A549 (cell line): ENCODE measurements at places on chromosomes 11 and 22.

- DNase-seq, result no peak
Observed at GRCh38 chr22:40718250-40719204, 39.2 kb downstream of the MCHR1 start.

DNA sequence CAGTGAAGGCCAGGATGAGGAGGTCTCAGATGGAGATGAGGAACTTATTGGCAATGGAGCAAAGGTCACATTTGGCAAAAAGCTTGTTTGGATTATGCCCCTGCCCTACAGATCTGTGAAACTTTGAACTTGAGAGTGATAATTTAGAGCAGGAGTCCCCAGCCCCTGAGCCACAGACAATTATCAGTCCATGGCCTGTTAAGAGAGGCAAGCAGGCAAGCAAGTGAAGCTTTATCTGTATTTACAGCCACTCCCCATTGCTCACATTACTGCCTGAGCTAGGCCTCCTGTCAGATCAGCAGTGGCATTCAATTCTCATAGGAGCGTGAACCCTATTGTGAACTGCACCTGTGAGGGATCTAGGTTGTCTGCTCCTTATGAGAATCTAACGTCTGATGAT is 1076.9 kb upstream of the TENM4 start:
- no peak for DNase-seq

- DNase-seq, result peak; percentile 89
Observed at GRCh38 chr11:61947486-61948210, 2.5 kb upstream of the BEST1 start.

- no peak for DNase-seq
Observed at GRCh38 chr11:75456596-75457183, 23.7 kb upstream of the KLHL35 start.

DNA sequence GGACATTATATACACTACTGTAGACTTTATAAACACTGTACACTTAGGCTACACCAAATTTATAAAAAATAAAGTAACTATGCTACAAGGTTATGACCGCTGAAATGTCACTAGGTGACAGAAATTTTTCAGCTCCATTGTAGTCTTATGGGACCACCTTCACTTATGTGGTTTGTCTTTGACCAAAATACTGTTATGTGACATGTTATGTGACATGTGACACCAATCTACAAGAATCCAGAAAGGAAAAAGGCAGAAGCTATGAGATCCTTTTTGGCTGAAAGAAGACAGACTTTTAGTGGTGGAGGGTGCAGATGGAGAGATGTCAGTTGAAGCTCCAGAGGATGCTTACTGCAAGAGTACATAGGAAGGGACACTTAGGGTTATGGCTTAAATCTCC is 1378.4 kb upstream of the TENM4 start:
- no peak for DNase-seq

GRCh38 chr11:45446434-45446833 is 160.3 kb upstream of the SYT13 start:
- no peak for DNase-seq

DNA sequence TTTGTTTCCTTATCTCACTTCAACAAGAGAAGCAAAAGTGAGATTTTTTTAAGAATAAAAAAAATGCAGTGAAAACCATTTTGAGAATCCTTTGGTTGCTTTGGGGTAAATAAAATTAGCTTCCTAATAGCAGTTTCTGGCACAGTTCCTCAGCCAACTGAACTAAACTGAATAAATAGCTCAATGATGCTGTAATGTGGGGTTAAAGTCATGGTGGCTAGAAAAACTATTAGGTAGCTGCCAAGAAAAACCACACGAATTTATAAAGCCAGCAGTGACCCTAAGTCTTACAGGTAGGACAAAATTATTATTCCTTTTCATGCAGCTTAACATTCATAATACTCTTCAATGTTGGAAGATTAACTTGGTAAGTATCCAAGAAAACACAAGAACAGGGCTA is 142.4 kb downstream of the APIP start:
- no peak for DNase-seq

GRCh38 chr22:21753374-21754111 is 17.9 kb upstream of the YPEL1 start:
- no peak for DNase-seq

DNA sequence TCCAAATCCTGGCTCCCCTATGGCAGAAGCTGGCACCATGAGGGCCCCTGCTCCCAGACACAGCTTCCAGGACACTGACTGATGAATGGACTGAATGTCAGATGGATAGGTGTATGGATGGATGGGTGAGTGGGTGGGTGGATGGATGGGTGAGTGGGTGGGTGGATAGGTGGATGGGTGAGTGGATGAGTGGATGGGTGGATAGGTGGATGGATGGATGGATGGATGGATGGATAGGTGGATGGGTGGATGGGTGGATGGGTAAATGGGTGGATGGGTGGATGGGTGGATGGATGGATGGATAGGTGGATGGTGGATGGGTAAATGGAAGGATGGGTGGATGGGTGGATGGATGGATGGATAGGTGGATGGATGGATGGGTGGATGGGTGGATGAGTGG is 4.3 kb downstream of the FGF3 start:
- DNase-seq, result no peak

- DNase-seq, result peak; percentile 78
Observed at GRCh38 chr11:130434521-130435223, 6.3 kb upstream of the ADAMTS8 start.

DNA sequence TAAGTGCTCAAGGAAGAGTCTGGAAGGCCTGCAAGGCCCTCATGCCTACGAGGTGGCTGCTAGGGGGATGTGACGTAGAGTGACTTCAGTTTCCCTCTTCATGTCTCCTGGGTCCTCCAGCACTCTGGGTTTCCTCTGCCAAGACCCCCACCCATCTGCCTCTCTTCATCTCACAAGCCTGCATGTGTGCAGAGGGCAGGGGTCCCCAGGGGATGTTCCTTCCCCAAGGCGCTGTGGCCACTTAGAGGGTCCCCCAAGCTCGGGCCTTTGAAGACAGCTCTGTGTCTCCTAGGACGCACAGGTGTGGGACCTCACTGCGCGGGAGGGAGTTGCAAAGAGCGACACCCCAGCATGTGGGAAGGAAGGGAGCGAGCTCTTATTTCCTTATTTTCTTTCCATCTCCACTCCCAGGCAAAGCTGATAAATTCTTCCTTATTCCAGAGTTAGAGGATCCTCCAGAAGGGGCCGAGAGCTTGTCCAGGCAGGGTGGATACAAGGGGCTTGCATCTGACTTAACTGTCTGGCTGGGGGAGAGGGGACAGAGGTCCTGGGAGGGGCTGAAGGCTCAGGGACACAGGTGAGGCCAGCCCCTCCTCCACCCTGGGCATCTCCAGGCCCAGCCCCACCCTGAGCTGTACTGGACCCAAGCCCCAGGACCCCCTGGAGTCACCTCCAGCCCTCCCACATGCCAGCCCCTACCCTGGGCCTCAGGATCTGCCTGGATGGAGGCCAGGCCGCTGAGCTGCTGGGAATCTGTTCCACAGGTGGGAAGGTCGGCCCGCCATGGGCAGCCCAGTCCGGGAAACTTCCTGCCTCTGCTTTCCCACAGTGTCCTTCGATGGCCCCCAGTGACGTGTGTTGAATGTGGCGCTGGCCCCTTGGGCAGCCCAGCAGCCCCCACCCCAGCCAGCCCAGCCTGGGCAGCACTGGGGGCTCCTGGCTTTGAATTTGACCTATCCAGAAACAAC is 59.7 kb upstream of the KCNQ1OT1 start:
- DNase-seq, result no peak

DNA sequence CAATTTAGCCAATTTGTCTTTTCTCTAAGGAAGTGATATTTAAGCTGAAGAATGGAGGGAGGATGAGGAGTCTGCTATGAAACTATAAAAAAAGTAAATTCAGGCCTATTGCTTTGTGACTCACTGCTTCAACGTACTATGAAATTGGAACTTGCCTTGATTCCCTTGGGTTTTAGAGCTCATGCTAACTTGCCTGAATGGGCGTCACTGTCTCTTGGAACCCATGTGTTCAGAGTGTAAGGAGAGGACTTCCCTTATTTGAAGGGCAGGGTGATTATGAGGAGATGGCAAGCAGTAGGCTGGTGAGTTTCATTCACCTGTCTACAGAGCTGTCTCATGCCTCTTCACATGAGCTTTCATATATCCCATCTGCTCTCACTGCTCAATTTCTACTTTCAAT is 28.7 kb upstream of the WT1 start:
- no peak for DNase-seq

- DNase-seq, result no peak
Observed at GRCh38 chr11:76615950-76616349, 54.6 kb downstream of the LRRC32 start.

- no peak for DNase-seq
Observed at GRCh38 chr11:125979511-125979910, 33.7 kb downstream of the VSIG10L2 start.

DNA sequence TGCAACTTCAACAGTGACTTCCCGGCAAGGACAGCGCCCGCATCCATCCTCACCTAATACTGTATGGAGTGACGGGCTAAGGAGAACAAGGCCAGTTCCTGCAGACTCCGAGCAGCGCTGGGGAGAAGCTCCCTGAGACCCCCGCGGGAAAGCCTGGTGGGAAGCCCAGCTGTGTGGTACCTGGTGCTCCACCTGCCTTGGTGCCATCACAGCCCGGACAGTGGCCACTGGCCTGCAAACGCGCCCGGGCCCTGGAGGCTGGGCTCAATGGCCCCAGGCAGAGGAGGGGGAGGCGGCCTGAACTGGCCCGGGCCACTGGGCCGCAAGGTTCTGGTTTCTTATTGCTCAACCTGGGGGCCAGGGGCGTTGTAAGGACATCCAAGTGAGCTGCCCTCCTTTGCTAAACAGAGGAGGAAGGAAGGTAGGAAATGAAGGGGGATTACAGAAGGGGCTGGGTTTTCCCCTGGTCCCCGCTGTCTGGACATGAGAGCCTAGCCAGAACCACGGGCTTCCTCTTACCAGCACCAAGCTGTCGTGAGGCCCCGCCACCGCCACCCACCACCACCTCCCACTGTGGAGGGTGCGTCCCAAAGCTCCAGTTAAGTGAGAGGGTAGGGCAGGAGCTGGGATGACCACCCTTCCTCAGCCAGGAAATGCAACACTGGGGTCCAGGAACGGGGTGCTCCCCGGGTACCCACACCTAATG is 8.5 kb upstream of the CDC42BPG start:
- no peak for DNase-seq

- no peak for DNase-seq
Observed at GRCh38 chr11:119783466-119784400, 54.7 kb upstream of the NECTIN1 start.

DNA sequence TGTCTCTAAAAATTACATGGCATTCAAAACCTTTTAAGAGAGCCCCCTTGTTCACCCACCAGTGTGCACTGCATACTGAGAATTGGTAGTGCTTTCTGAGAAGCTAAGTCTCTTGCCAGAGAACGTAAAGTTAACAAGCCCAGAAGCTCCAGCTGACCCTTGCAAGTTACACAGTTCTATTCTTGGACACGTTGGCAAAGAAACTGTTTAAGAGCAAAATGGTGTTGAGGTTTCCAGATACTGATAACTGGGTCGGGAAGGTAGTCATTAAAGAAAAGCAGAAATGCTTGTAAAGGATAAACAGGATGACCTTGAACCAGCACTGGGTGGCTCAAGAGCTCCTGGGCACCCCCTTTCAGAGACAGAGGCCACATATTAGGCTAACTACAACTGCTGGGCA is 284.8 kb downstream of the CADM1 start:
- DNase-seq, result no peak

DNA sequence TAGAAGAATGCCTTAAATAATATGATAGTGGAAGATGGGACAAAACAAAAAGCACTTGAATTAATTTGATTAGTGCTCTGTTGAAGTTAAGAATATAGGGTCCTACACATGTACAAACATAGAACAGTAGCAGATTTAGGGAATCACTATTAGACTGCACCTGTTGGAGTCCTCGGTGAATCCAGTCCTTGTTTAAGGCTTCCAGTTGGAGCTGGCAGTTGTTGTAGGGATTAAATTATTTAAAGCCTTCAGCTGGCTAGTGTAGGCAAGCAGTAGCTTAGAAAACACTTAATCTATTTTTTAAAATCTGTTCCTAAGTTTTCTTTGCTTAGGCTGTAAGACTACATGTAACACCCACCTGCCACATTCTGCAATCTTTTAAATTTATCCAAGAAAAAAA is 24.5 kb upstream of the CSTF3 start:
- no peak for DNase-seq

- no peak for DNase-seq
Observed at GRCh38 chr11:103215812-103216211, 106.6 kb downstream of the DYNC2H1 start.

DNA sequence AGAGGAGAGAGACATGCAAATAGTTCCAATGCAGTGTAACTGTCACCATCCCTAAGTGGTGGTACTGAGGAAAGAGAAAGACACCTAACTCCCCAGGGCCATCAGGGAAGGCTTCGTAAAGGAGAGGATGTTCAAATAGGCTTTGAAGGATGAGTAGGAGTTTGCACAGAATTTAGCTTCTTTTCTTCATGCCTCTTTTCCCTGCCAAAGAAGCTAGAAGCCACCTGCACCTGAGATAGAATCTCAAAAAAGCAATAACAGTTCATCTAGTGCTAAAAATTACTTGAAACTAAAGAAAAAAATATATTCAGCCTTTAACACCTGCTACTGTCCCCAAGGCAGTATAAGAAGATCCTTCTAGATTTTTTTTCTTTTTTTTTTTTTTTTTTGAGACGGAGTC is 16.7 kb upstream of the XBP1 start:
- no peak for DNase-seq

DNA sequence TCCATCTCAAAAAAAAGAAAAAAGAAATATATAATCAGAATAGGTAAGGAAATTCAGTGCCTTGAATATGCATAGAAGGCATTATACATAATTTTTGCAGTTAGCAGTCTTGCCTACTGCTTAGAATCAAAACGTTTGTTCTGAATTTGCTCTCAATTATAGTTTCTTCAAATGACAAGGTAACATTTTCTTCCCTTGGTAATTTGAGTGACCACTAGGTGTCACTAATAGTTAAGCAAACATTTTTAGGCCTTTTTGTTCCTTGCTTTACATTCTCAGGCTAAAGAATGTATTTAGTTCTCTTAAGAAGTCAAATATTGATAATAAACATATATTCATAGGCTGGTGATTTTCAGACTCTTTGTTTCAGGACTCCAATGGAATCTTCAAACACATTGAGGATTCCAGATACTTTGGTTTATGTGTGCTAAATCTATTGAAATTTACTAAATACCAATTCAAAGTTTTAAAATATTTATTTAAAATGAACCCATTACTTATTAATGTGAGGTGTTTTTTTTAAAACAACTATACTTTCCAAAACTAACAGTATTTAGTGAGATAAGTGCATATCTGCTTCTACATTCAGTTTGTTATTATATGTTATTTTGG is 55.0 kb upstream of the DEPDC7 start:
- no peak for DNase-seq

DNA sequence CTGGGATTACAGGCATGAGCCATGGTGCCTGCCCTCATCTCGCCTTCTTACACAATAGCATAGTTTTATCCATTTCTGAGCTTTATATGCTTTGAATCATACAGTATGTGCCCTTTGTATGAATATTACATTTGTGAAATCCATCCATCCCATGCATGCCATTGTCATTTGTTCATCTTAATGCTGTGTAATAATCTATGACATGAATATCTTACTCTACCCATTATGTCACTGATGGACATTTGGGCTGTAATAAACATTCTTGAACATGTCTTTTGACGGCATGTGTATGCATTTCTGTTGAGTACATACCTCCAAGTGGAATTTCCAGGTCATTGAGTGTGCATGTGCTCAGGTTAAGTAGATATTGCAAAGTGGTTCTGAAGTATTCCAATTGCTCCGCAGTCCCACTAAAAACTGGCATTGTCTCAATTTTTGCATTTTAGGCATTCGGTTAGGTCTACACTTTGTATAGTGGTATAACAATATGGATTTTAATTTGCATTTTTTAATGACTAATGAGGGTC is 339.3 kb upstream of the SYN3 start:
- DNase-seq, result no peak
